ENCODE measurements at places on chromosomes 5 and 9.
A peak's percentile ranks its signal among the peaks of the same experiment; 100 is the strongest.

DNA sequence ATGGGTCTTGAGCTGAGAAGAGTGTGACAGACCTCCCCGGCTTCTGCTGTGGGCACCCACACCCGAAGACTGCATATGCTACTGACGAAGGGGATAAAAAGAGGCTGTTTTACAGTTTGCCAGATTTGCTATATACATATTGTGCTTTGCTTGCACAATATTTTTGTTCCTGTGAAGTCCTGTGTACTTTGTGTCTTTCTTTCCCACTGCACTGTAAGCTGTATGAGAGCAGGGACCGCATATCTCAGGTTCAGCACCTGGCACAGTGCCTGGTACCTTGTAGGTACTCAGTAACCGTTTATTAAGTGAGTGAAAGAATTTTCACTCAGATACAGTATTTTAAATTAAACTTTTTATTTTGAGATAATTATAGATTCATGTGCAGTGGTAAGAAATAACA is 8.2 kb upstream of the GARNL3 start:
- DNase-seq: no peak

GRCh38 chr5:94218374-94218773 is 400.0 kb downstream of the KIAA0825 start:
- DNase-seq: peak; percentile 87

GRCh38 chr9:72043576-72043975 is 16.8 kb downstream of the C9orf57 start:
- no peak for DNase-seq

GRCh38 chr9:10062629-10063395 is 550.0 kb downstream of the PTPRD start:
- no peak for DNase-seq

DNA sequence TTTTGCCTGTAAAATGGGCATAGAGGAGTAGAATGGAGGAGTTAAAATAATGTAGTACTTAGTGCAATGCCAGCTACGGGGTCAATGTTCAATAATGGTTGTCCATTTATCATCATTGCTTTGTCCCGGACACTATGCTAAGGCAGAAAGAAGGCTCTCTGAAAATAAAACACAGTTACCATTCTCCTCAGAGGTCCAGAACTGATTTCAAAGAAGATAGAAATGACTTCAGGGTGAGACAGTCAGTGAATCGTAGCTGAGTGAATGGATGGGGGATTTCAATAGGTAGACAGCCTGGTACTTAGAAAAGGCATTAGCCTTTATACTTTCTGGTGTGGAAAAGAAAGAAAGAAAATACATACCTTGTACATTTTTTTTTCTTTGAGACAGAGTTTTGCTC is 1.2 kb upstream of the AK3 start:
- DNase-seq: no peak

DNA sequence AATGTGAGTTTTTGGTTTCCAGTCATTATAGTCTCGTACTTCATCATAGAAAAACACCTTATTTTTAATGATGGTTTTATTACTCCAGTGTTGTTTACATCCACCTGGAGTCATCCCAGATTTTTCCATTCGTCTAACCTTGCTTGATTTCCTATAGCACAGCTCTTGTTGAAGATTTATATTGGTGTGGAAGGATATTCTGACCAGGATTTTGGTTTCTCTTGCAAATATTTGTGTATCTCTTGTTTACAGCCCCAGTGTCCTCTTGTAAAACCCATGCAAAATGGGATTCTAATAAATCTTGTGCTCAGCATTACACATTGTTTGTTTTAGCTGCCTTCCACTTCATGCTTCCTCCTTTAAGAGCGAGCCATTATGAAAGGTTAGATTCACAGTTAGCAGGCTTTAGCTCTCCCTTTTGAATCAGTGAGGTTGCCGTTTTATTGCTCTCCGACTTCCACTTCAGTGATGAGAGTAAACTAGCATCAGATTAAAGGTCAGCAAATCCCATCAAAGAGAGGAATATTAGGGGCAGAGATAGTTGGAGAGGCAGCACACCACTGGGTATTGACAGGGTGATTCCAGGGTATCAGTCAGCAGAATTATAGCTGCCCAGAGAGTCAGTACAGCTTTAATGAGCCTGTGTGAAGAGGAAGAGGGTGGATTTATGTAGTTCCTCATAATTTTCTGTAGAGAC is 157.1 kb downstream of the PBX3 start:
- no peak for DNase-seq

DNA sequence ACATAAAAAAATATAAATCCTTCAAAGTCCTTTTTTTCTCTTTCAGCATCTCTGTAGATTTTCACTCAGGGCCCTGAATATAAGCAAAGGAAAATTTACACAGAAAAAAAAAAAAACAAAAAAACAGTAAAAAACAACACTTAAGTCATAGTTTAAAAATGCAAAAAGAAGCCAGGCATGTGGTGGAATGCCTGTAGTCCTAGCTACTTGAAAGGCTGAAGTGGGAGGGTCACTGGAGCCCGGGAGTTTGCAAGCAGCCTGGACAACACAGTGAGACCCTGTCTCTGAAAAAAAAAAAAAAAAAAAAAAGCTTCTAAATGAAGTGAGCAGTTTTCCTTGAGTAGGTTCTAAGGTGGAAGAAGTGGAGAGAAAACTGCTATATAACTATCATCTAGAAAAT is 55.0 kb upstream of the BNC2 start:
- DNase-seq: no peak

DNA sequence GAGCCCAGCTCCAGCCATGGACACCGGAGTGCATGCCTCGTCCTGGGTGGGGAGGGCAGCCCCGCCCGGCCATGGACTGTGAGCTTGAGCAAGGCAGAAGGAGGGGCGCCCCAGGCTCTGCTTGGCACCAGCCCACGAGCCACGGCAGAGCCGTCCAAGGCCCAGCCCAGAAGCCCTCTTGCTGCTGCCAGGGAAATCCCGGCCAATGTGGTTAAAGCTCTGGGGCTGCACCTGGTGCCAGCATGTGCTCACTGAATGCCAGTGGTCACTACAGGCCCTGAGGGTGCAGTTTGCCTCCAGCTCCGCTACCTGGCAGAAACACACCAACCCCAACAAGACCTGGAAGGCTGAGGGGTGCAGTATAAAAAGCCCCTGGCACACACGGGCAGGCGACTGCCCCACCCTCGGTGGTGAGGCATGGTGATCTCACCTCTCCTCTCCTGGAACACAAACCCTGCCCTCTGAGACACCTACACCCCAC is 11.8 kb downstream of the BRD3 start:
- DNase-seq: no peak

GRCh38 chr5:72498284-72498683 is 8.9 kb downstream of the ZNF366 start:
- DNase-seq: no peak

DNA sequence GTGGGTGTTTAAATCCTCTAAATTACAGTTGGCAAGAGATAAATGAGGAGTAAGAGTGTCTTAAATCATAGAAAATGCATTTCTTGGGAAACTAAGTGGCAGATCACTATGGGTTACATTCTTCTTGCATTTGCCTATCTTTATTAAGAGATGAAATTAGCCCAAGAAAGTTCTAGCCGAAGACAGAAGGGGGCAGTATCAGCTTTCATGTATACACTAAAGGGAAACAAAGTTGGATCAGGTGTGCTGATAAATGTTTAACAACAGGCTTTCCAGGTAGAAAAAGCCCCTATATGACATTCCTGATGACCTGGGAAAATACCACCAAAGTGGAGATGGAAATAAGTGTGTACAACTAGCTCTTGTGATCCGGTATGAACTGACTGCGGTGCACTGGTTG is 81.9 kb upstream of the TLR4 start:
- peak; percentile 46 for DNase-seq

- no peak for DNase-seq
These were observed 47.9 kb upstream of the HSPA9 start for GRCh38 chr5:138623053-138623452.

DNA sequence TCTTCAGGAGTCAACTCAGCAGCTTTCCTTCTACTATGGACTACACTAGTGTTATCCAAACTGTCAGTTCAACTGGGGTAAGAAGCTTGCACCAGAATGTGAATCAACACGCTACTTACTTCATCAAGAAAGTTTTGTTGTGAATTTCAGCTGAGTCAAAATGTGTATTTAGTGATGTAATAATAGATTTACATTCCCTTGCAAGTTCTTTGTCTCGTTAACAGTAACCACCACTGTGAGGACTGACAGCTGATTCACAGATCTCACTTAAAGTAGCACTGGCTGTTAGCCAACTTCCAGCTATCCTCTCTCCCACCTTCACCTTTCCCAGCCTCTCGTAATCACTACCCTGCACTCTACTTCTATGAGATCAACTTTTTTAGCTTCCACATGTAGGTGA is 445.3 kb downstream of the NTRK2 start:
- DNase-seq: no peak

- DNase-seq: peak; percentile 89
These were observed 44.0 kb upstream of the XPA start for GRCh38 chr9:97740848-97741821.
